ENCODE measurements at places on chromosomes 1 and 21. TPM values are rescaled to one million over a fixed set of nuclear protein-coding genes. Genes with fewer than 3 reads are reported as not detected.

- no peak for DNase-seq
Observed at GRCh38 chr1:151705146-151705545, 11.5 kb downstream of the CELF3 start.

Gene CD1C
- total RNA-seq: 2.8 TPM

Gene SEMA4A
- 2.6 TPM for total RNA-seq

Gene MIXL1
- not detected for total RNA-seq

- DNase-seq: peak; percentile 28
Observed at GRCh38 chr1:231460614-231461013, 38.5 kb upstream of the EGLN1 start.

Gene GLMN
- 13.8 TPM for total RNA-seq

- no peak for DNase-seq
Observed at GRCh38 chr1:201465698-201466290, 3.2 kb downstream of the PHLDA3 start.

DNA sequence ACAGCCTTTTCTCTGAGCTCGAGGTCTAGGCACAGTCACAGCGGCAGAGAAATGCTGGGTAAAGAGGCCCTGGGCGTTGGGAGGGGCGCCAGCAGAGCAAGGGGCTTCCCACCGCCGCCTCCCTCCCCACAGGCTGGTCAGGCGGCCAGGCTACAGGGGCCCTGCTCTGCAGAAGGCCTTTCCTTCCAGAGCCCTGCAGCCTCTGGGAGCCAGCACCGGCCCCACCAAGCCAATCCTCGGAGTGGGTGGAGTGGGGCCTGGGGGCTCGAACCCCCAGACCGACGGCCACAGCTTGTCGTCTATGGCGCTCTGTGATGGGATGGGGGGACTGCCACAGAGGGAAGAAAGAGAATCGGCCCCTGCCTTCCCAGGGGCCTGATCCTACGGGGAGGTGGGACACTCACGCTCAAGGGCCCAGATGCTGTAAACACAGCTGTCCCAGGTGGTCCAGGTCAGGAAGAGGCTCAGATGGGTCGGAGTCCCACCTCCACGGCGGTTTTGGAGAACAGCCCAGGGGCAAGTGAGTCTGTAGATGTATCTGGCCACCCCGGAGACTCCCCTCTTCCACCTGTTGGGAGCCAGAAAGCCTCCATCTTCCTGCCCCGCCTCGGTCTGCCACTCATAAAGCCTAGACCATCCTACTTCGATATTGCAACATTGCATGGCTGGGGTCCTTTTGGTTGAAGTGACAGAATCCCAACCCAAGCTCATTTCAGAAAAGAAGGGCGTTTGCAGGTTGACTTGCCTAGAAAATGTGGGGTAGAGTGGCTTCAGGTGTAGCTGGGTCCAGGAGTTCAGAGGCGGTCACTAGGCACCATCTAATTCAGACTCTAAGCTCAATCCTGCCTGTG is 95.6 kb downstream of the SIK1 start:
- DNase-seq: no peak

Gene OLIG1
- total RNA-seq: not detected

All from stomach (tissue), 19 donors.